CD4-positive, alpha-beta T cell treated with Interleukin-15 for 1 hour (primary cell): ENCODE measurements at places on chromosomes 1 and 21.

DNA sequence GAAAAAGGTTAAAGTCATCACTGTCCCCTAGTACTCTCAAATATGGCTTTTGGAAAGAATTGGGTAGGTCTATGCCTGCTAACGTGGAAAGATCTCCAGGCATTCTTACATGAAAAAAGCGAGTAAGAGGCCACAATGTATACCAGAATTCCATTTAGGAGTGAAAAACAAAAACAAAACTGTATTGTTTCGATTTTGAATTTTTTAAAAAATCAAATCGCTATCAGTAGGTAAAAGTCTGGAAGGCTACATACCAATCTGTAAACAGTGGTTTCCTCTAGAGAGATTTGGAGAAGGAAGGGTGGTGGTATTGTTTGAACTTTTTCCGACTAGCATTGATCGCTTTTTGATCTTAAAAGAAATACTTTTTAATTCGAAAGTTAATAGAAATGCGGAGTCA, 55.9 kb downstream of the RRAGC start:
- DNase-seq = no peak

DNA sequence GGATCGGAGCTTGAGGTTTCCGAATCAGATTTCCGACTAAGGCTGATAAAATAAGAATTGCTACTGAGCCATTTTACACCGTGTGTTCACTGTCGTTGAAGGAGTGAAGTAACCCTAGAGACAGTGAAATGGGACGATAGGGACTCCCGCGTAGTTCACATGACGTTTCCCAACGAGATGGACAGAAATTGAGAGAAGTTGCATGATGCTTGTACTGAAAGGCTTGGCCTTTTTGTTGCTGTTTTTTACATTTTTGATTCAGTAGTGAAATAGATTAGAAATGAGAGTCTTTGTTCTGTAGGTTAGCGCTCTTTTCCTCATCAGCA, 1.2 kb downstream of the KHDRBS1 start:
- DNase-seq = no peak

- DNase-seq = no peak
These were observed 840.0 kb upstream of the B3GALT2 start for GRCh38 chr1:194026422-194026821.

- DNase-seq = no peak
These were observed 29.0 kb upstream of the HTR1D start for GRCh38 chr1:23246274-23246673.

- no peak for DNase-seq
These were observed 358.5 kb downstream of the GPATCH2 start for GRCh38 chr1:217272385-217272784.

GRCh38 chr1:224751624-224752311, 135.7 kb downstream of the CNIH3 start:
- DNase-seq = no peak

DNA sequence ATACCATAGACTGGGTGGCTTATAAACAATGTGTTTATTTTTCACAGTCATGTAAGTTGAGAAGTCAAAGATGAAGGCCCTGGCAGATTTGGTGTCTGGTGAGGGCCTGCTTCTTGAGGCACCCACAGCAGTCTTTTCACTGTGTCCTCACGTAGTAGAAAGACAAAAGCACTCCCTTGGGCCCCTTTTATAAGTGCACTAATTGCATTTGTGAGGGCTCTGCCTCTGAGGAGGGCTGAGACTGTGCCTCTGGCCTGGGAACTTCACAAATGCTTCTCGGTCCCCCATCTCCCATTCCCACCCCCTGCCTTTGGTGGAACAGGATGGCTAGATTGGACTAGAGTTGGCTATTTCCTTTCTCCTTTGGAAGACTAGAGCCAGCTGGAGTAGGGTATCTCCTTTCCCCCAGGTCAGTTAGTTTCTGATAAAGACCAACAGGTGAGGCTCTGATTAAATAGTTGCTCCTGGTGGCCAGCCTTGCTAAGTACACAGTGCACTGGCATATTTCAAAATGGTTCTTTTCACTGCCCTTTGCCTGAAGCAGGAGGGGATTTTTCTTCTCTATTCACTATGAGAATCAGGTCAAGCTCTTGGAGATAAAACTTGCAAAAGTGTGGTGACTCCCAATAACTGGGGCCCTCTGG, 82.9 kb downstream of the PLPPR4 start:
- no peak for DNase-seq

GRCh38 chr1:40141878-40142535, 19.2 kb upstream of the RLF start:
- DNase-seq = no peak

DNA sequence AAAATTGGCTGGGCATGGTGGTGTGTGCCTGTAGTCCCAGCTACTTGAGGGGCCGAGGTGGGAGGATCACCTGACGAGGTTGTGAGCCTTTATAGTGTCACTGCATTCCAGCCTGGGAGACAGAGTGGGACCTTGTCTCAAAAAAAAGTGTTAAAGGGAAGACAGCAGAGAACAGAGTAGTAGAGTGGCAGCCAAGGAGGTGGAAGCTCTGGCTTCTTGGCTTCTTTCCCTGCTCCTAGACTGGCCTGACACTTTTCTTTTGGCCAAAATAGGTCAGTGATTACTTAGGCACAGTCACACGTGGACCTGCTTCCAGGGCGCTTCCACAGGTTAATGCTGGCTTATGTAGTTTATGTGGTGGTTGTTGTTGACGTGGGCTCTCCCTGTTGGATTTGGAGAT, 3.2 kb downstream of the DIP2A start:
- DNase-seq = no peak

GRCh38 chr21:31352836-31353235, 8.8 kb upstream of the TIAM1 start:
- no peak for DNase-seq

- DNase-seq = no peak
These were observed 1030.3 kb upstream of the ADGRL4 start for GRCh38 chr1:80036690-80037432.

DNA sequence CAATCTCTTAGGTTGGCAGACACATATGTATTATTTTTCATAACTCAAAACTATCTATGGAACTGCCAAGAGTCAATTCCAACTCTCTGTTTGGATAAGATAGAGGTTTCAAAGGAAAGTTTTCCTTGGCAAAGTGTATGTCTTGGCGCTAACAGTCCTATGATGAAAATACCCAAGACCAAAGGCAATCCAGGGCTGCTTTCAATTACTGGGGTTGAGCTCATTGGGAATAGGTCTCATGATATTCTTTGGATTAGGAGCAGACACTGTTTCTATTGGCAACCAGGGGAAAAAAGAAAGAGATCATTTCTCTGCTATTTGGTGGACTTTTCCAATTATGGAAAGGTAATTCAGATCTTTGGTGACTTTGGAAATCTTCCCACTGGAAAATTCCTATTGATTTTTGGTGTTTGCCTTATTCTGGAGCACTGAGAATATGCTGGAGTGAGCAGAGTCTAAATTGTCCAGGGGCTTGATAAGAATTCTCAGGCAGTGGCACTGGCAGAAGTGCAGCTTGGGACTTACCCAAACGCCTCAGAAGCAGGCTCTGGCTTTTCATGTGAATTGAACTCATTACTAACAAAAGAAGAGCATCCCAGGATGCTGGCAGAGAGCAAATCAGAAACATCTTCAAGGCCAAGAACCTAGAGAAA, 20.4 kb upstream of the PLXNA2 start:
- DNase-seq = no peak

GRCh38 chr1:101004061-101004460, 21.5 kb downstream of the DPH5 start:
- DNase-seq = no peak

DNA sequence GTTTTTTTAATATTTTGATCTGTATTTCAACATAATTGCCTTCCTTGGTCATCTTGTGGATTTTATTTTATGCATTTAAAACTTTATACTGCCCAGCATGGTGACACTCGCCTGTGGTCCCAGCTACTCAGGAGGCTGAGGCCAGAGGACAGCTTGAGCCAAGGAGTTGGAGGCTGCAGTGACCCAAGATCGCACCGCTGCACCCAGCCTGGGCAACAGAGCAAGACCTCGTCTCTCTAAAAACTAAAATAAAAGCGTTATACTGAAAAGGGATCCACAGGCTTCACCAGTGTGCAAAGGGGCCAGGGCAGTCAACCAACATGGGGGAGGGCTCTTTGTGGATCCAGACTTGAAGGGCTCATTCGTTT, 1.4 kb downstream of the NID1 start:
- DNase-seq = no peak

DNA sequence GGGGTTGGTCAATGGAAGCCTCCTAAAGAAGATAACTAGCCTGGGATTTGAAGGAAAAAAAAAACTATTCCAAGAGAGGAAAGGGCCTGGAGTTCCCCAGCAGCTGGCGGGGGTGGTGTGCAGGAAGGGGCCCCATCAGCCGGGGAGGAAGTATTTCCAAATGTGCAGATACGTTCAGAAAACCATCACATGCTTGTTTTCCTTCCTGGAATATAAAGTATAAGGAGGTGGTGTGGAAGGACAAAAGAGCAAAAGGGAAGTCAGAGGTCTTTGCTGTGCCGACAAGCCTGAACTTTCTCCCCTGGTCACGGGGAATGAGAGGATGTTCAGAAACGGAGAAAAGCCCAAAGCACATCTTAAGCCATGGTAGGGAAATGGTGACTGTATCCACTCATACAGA, 72.0 kb upstream of the BACE2 start:
- DNase-seq = no peak

GRCh38 chr1:74641876-74642275, 31.7 kb downstream of the ERICH3 start:
- DNase-seq = no peak

- no peak for DNase-seq
These were observed 81.4 kb downstream of the ESRRG start for GRCh38 chr1:216641669-216642460.

DNA sequence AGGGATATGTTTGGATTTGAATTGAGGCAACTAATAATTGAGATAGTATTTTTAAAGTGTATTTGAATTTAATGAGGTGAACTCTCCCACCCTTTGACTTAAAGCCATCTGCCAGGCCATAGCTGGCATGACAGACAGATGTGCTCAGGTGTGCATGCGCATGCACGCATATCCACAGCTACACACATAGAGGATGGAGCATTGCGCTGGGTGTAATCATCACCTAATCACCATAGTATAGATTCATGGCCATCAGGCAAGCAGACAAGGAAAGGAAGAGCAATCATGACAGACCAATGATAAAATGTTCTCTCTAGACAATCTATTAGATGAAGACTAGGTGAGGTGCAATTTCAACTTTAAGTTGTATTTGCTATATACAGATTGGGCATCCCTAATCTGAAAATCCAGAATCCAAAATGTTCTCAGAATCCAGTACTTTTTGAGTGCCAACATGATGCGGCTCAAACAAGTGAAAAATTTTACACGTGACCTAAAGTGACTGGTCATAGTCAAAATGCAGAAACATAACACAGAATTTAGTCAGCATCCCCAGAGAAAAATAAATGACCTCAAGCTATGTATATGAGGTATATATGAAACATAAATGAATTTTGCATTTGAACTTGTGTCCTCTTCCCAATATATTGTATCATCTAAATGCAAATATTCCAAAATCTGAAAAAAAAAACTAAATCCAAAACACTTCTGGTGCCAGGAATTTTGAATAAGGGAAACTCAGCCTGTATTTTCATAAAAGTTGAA, 70.1 kb downstream of the PTPRC start:
- DNase-seq = no peak

GRCh38 chr1:63615768-63616420, 22.7 kb downstream of the PGM1 start:
- DNase-seq = peak; percentile 53

- no peak for DNase-seq
These were observed 98.2 kb upstream of the USH2A start for GRCh38 chr1:216521477-216521876.

- no peak for DNase-seq
These were observed 586 bp downstream of the CHI3L2 start for GRCh38 chr1:111227851-111228747.

GRCh38 chr1:117698398-117699160, 92.7 kb downstream of the TENT5C start:
- DNase-seq = no peak

DNA sequence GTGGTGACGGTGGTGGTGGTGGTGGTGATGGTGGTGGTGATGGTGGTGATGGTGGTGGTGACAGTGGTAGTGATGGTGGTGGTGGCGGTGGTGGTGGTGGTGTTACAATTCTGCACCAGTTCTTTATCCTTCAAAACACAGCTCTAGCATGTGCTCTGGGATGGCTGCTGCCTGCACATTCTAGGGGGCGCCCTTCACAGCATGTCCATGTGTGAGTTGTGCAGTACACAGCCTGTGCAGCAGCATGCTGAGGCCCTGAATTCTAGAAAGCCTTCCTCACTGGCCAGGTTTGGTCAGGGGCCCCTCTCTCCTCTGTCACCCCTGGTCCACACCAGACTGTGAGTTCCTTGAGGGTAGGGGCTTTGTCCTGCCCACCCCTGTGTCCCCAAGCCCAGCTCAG, 67.7 kb downstream of the MATN1 start:
- DNase-seq = no peak

GRCh38 chr1:112465122-112465521, 43.6 kb upstream of the WNT2B start:
- DNase-seq = no peak

DNA sequence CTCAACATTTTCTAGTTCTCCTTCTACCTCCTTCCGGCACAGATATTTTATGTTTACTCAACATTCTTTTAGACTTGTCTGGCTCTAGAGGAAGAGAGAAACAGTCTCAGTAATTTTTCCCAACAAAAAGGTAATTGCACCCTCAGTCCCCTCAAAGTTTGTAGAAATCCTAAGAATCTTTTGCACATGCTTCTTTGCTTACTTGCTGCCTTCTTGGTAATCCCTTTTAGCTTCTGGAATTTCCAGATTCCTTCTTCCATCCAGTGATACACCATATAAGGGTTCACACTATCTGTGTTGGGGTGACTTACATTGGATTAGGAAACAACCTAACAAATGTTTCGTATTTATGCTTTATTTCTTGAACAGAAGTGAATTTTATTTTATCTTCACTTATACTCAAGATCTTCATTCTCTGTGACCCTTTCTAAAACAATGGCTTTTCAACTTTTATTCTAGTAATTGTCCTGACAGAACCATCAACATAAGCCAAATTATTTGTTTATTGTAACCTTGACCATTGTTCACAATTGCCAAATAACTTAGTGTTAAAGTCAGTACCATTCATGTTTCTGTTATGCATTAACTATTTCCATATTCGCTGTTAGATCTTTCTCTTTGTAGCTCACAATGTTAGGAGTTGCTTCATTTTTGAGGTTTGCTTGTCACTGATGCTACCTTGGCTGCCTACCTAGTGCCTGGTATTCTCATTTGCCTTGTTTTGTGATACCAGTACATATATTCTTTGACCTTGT, 238.1 kb downstream of the HMCN1 start:
- DNase-seq = no peak

- no peak for DNase-seq
These were observed 3.1 kb upstream of the DOCK7 start for GRCh38 chr1:62691062-62691844.

- no peak for DNase-seq
These were observed 18.1 kb upstream of the KCNAB2 start for GRCh38 chr1:6027591-6027990.

- DNase-seq = no peak
These were observed 2.8 kb upstream of the ENAH start for GRCh38 chr1:225655509-225656258.

GRCh38 chr21:37207441-37208009, 59.6 kb downstream of the VPS26C start:
- no peak for DNase-seq
